SIG-M5 (cell line): ENCODE measurements at places on chromosomes 6 and 20.

DNA sequence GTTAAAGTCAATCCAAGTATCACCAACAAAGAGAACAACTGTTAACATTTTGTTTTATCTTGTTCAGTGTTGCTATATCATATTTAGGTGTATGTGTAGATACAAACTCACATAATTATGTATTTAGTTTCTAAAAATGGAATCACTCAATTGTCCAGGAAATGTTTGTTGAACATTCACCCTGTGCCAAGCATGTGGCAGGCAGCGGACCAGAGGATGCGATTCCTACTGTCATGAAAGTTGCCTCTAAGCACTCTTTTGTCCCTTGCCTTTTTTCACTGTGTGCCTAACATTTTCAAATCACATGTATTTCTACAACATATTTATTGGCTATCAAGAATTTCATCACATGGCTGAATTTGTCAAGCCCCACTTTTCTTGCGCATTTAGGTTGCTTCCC is 16.9 kb upstream of the TGM2 start:
- DNase-seq, result no peak

- no peak for DNase-seq
These were observed 73.6 kb upstream of the NHSL1 start for GRCh38 chr6:138572885-138573284.

DNA sequence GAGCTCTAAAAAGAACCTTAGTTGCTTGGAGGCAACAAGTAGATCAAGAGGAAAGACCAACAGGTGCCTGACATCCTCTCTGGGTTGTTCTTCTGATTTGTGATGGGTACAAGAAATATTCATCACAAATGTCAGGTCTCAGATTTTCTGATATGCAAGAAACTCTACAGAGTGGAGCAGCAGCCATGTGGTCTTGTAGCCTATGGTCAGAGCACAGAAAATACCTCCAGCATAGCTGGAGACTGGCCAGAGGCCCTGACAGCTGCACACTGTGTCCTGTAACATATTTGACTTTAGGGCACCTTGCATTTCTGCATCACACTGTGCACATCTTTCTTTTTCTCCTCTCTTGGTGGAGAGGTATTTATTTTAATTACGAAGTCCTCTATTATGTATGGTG is 116.3 kb downstream of the GMPR start:
- no peak for DNase-seq

DNA sequence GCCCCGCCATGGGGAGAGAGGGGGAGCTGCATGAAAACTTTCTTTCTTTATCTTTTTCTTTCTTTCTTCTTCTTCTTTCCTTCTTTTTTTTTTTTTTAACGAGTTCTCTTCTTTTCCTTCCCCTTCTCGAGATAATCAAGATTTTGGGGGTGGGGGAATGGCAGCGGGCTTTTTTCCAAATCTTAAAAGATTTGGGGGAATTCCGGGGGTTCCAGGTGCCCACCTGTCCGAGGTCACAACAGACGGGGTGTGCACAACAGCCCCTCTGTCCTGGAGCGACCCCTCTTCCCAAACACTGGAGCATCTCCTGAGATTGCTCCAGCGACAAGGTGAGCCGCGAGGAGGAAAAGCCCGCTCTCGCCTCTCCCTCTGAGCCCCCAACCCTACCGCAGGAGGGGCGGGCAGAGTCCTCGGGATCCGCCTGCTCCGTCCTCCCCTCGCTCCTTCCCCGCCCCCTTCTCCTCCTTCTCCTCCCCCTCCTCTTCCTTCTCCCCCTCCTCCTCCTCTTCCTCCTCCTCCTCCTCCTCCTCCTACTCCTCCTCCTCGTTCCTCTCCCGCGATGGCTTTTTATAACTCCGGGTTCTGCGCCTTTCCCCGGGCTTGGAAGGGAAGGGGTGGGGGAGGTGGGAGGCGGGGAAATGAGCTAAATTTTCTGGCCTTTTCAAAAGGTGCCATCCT is 689 bp upstream of the KCNB1 start:
- no peak for DNase-seq

DNA sequence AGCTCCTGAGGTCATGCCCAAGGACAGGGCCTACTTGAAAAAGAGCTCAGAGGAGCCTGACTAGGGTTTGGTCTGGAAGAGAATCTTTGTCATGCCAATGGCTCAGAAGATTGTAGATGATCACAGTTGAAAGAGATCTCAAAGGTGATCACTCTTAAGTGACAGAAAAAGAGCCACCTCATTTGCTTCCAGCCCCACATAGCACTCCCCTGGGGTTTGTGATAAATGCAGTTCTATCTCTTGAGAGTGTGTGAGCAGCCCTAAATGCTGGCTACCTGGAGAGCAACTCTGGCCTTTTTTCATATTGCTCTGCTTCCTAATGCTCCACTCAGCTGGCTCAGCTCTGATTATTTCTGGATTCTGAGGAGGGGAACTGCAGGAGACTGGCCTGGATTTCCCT is 39.3 kb downstream of the KLHL32 start:
- DNase-seq, result no peak

- DNase-seq, result no peak
These were observed 55.4 kb downstream of the RIPOR3 start for GRCh38 chr20:50635676-50636600.

- DNase-seq, result no peak
These were observed 19.7 kb downstream of the CD40 start for GRCh38 chr20:46137816-46138215.

DNA sequence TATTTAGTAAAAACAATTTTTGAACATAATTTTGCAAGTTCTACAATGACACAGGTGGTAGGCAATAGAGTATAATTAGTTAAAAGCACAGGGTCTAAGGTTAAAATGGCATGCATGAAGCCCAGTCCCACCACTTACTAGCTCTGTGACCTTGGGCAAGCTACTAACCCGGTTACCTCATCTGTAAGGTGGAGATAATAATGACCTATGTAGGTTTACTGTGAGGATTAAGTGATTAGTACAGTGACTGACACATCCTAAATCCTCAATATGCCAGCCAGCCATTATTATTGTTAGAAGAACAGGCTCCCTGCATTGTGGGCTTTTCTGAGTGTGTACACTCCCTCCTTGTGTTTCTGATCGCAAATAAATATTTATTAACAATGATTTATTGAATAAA is 26.2 kb downstream of the ATXN1 start:
- DNase-seq, result no peak

DNA sequence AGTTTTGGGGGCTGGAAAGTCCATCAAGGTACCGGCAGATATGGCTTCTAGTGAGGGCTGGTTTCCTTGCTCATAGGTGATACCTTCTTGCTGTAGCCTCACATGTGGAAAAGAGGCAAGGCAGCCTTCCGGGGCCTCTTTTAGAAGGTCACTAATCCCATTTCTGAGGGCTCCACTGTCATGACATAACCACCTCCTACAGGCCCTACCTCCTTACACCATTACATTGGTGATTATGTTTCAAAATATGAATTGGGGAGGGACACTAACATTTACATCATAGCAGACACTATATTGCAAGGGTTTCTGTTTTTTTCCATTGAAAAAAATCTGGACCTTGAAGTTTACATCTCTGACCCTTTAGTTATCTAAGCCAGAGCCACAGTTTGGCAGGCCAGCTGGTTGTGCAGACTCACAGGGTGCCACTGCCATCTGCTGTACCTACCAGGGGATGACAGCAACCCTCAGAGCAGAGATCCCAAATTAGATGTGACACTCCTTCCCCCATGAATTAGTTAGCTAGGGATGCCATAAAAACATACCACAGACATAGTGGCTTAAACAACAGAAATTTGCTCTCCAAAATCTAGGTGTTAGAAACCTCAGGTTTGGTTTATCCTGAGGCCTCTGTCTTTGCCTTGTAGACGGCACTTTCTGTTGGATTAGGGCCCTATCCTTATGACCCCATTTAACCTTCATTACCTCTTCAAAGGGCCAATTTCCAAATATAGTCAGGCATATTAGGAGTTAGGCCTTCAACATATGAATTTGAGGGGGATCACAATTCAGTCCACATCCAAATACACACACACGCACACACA is 166.4 kb upstream of the RNF217 start:
- no peak for DNase-seq

DNA sequence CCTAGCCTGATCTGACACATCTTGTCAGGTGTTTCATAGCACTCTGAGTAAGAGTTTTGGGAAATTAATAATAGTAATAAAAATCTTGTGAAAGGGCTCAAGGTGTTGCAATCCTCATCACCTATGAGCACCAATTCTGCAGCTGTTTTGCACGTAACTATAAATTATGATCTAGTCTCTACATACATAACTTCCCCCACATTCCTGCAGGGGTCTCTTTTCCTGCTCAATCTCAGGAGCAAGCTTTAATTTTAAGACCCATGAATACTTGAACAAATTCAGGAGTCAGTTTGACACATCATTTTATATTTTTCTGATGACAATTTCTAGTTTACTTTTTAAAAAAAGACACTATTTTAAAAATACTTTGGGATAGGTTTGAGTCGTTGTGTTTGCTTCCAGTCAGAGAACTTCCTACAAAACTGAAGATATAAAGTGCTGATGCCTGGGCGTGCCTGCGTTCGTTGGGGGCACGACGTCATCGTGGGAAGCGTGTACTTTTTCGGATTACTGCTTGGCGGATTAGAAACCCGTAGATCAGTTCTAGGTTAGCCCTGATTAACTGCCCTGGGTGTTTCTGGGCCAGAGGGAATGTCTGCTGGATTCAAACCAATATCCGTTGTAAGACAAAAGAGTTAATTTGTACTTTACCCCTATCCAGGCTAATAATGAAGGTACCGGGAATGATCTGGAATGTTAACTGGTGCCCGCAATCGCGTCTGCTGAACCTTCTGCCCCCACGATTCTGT is 1.0 kb upstream of the E2F3 start:
- DNase-seq, result no peak

GRCh38 chr6:42269553-42269952 is 51.9 kb upstream of the MRPS10 start:
- DNase-seq, result no peak

- no peak for DNase-seq
These were observed 99.2 kb downstream of the MYO6 start for GRCh38 chr6:75848274-75848673.

- no peak for DNase-seq
These were observed 48.7 kb downstream of the AKIRIN2 start for GRCh38 chr6:87653074-87653962.

DNA sequence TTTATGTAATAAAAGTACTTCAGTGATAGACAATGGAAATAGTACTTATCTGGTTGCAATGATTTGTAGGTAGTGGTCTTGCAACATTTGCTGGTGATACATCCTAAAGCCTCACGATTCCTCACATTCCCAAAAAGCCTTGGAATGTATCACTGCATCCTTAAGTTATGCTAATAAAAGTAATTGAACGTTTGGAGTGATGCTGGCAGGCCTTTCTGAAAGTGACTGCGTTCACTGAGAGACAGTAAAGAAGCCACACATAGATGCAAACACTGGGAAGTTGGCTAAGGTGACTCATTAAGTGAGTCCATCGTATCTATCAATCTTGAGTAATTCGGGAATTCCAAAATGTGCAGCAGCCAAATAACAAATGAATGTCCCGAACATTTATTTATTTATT is 444.1 kb upstream of the SOX4 start:
- DNase-seq, result no peak

DNA sequence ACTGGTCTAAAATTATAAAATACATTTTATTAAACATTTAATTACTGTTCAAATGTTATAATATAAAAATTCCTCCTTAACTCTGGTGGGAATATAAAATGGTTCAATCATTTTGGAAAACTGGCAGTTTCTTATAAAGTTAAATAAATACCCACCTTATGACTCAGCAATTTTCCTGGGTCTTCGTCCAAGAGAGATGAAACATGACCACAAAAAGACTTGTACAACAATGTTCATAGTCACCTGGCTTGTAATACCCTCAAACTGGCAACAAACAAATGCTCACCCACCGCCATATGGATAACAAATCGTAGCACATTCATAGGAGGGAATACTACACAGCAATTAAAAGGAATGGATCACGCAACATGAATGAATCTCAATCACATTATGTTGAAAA is 66.0 kb upstream of the RIN2 start:
- no peak for DNase-seq

- DNase-seq, result no peak
These were observed 53.9 kb downstream of the OTOR start for GRCh38 chr20:16801919-16802651.

DNA sequence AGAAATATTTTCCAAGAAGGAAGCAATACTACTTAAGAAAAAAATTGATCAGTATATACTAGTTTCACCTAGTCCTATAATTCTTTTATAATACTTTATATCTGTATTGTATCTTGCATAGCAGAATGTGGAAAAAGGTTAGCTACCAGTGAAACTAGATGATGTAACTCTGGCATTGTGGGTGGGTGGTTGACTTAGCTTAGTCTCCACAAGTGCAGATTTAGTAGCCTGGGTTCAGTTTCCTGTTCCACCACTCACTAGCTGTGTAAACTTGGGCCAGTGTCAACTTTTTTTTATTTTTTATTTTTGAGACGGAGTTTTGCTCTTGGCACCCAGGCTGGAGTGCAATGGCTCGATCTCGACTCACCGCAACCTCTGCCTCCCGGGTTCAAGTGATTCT is 2.0 kb downstream of the MUC21 start:
- no peak for DNase-seq

DNA sequence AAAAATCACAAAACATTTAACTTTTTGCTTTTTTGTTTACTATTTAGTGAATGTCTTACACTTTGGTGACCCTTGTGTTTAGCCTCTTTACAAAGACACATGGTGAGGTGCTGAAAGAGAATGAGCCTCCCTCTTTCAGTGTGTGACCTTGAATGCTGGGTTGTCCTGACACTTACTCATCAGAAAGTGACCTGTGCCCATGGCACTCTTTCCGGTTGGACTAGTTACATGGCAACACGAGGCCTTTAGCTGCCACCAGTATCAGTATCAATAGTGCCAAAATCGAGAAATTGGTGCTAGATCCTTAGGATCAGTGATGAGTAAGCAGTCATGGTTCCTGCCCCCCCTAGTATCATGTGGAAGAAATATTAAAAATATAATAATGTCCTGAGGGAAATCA is 1.7 kb upstream of the RPL7L1 start:
- no peak for DNase-seq

- no peak for DNase-seq
These were observed 16.9 kb downstream of the CGAS start for GRCh38 chr6:73435236-73435635.

GRCh38 chr6:1029141-1029540 is 282.8 kb upstream of the FOXQ1 start:
- no peak for DNase-seq

DNA sequence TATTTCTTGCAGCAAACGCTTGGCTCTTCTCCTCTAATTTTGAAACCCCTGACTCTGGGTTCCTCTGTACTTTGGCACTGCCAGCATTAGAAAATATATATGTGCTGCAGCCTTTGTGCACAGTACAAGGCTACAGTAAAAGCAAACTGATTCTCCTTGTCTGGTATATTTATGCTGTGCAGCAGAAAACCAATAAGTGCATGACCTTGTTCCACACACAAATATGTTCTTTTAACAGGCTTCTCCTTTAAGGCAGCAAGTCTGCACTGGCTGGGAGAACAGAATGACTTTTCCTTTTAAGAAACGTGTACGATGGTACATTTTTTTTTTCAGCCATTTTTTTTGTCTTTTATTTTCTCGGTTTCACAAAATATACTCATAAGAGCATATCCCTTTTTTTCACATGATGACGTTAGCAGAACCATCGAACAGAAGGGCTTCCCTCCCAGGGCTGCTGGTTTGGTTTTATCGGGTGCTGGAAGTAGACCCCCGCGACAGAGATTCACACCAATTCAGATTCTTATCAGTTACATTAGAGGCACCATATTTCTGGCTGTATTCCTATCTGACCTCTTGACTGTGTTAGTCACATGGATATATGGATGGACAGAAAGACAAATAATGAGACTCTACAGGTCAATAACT is 129.9 kb upstream of the ARID1B start:
- no peak for DNase-seq
